AG08395 (cell line): ENCODE measurements at places on chromosomes 7 and 10.
A peak's percentile ranks its signal among the peaks of the same experiment; 100 is the strongest.

GRCh38 chr7:143447466-143447865 lies 4.2 kb downstream of the TAS2R60 start:
- no peak for DNase-seq

GRCh38 chr10:65142641-65143435 lies 1621.6 kb downstream of the REEP3 start:
- no peak for DNase-seq

DNA sequence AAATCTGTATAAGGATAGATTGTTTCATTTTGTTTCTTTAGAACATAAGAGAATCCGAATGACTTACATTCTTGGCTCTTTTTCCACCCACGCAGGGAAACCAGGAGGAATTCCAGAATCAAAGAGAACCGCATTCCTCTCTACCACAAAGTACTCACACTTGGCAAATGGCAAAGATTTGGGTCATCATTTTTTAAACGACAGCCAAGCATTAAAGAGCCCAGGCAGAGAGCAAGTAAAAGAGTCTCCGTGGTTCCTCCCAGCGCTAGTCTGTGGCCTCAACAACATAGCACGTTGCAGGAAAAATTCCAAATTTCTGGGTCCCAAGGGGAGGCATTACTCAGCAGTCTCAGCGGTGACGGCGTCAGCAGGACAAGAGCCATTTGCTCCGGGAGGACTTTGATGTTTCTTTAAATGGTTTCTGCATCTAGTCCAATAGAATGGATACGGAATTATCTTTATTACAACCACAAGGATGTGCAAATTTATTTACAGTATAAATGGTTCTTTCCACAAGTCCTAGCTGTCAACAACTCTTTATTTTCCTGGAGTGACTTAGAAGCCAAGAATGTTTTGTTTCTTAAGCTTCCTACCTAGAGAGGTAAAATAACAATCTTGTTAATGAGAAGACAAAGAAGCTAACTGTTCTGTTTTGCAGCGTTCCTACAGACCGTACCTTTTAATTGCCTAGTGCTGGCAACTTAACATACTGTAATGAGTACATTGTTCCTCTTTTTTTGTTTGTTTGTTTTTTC lies 232.5 kb downstream of the SKIDA1 start:
- DNase-seq: peak; percentile 92

DNA sequence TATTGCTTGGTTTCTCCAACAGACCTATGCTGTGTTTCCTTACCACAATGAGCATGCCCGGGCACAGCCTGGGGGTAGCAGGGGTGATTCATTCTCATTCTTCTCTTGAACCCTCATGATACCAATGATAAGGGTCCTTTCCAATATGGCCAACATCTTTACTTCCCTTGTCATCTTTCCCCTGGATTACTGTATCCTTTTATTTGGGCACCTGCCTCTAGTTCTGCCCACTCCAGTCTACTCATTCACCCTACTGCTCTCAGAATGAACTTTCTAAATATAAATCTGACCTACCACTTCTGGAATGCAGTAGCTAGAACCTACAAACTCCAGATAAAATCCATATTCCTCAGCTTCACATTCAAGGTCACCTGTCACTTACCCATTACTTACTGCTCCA lies 26.4 kb upstream of the ITPRID1 start:
- no peak for DNase-seq

- no peak for DNase-seq
Observed at GRCh38 chr10:1123198-1123597, 67.0 kb downstream of the WDR37 start.

DNA sequence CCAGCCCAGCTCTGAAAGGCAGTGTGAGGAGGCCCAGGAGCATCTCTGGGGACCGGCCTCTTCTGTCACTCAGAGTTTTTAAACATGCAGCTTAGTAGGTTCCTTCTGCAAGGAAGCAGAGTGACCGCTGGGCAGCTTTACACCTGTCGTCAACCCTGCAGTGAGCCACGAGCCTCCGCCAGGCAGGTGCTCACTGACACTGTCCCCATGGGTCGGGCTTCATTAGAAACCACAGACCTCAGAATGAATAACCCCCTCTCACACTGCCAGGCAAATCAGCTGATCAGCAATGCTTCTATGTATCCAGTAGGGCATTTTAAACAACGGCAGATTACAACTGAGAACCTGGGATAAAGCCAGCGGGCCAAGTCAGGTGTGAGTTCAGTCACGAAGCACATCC lies 106.1 kb downstream of the MAD1L1 start:
- DNase-seq: no peak

DNA sequence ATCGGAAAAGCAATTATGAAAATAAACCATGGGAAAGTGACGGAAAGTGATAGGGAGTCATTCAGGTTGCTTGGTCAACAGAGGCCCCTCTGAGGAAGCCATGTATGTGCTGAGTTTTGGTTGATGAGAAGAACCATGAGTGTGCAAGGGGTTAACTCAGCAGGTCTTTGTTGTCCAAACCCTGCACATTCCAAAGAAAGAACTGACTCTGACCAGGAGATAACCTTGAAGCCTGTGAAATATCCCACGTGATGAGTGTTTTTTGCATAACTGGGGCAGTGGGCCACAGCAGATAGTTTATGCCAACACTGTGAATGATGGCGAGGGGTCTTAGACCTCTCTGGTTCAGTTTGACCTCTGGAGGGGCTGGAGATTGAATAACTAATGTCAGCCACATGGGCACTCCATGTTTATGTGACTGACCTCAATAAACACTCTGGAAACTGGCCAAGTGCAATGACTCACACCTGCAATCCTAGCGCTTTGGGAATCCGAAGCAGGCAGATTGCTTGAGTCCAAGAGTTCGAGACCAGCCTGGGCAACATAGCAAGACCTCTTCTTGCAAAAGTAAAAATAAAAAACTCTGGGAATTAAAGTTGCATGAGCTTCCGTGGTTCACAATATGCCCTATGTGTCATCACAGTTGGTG lies 154.0 kb upstream of the FOXK1 start:
- DNase-seq: no peak

GRCh38 chr10:113859261-113859660 lies 4.8 kb downstream of the NHLRC2 start:
- no peak for DNase-seq

DNA sequence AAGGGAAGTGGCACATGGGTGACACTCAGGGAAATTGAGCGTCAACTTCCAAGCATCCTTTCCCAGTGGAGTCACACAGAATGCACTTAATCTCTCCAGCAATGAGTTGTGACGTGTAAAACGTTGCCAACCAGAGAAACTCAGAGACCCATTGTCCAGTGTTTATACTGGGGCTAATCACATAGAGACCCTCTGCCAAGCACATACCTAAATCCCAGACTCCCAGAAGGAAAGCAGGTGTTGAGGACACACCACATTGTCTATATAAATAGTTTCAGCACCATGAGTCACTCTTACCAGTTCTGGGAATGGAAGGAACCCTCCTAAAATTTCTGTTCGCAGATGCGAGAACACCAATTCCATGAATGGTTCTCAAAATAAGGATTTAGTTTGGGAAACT lies 76.4 kb upstream of the BET1 start:
- no peak for DNase-seq

GRCh38 chr7:111329367-111330234 lies 232.7 kb downstream of the IMMP2L start:
- DNase-seq: peak; percentile 14

- no peak for DNase-seq
Observed at GRCh38 chr7:117793976-117794375, 79.3 kb downstream of the CTTNBP2 start.

DNA sequence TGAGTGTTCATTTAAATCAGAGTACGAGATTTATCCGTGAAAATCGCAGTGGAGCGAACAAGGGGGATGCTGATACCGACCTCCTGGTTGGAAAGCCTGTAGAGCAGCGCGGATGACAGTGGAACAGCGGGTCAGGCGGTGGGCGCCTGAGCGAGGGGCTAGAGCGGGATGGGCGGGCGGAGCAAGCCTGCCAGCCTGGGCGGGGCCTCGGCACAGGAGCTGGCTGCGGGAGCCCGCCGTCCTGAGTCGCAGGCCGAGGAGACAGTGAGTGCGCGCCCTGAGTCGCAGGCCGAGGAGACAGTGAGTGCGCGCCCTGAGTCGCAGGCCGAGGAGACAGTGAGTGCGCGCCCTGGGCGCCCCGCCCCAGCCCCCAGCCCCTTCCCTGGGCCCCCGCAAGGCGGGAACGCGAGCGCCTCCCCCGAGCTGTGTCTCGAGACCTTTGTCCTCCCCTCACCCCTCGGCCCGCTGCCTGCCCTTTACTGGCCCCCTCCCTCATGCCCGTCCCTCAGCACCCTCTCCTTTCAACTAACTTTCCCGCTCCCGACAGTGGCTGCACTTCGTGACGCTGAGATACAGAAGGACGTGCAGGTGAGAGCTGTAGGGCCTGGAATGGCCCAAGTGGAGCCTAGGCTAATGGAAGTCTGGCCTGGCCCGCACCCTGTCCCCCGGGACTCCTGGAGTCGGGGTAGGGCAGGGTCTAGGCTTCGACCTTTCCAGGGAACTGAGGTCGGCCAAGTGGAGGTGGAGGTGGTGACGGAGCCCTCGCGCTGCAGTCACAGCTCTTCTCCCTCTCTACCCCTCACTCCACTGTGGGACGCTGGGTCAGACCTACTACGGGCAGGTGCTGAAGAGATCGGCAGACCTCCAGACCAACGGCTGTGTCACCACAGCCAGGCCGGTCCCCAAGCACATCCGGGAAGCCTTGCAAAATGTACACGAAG lies at the start of gene AS3MT:
AS3MT (plus strand) TSS at position 213 of the 941 bp plus-strand sequence; CDS start at position 336, 123 bp downstream.
- DNase-seq: peak; percentile 58

DNA sequence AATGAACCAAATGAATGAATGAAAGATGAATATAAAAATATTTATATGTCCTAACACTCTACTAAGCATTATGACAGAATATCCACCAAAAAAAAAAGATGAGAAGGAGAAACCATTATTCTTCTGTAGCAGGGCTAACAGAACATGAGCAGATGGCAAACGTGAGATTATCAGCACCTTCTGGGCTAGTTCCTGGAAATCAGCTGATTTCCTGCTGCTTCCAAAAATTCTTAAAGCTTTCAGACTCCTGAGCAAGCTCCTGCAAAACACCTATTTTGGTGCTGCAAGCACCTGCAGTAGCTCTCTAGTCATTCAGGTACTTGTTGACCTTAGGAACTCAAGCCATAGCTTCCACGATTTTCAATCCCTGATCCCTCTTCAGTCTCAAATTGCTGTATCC lies 51.8 kb downstream of the NPSR1 start:
- no peak for DNase-seq

DNA sequence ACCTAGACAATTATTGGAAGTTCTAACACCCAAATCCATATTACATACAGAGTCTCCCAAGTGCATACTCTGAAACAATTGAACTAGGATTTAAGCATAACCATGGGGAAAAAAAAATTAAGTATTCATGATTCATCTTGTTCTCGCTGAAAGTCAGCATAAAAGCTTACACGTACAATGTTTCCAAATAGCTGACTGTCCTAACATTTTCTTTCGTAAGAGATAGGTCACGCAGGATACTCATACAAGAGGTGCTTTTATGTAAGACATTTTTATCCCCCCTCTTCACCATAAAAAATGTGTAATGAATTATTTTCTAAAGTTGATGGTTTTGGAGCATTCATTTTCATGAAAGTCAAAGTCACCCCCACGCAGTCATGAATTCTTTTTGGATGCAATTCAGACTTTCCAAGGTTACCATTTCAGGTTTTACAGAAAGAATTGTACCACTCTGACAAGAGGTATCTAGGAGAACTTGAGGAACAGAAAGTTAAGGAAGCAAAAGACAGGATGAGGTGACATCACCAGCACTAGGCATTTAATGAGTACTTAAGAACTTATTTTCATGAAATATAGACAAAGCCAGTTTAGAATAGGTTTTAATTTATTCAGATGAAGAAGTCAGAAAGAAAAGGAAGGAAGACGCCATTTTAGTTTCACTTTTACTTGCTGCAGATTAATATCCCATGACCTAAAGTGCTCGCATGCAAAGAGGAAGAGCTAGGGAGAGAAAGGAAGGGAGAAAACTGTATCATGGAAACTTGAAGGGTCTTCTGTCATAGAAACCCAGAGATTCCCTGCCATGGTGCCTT lies 55.8 kb downstream of the TMEM26 start:
- peak; percentile 24 for DNase-seq

GRCh38 chr10:117427356-117427755 lies 52.1 kb upstream of the PDZD8 start:
- no peak for DNase-seq
